ENCODE measurements at places on chromosomes 13 and 19.
A peak's percentile ranks its signal among the peaks of the same experiment; 100 is the strongest.

GRCh38 chr19:17977021-17977420 is 10.1 kb downstream of the KCNN1 start:
- DNase-seq = no peak

- no peak for DNase-seq
Measured at GRCh38 chr19:17332677-17333581, 1.7 kb downstream of the ANO8 start.

- no peak for DNase-seq
Measured at GRCh38 chr19:50669302-50670101, 20.3 kb downstream of the C19orf81 start.

DNA sequence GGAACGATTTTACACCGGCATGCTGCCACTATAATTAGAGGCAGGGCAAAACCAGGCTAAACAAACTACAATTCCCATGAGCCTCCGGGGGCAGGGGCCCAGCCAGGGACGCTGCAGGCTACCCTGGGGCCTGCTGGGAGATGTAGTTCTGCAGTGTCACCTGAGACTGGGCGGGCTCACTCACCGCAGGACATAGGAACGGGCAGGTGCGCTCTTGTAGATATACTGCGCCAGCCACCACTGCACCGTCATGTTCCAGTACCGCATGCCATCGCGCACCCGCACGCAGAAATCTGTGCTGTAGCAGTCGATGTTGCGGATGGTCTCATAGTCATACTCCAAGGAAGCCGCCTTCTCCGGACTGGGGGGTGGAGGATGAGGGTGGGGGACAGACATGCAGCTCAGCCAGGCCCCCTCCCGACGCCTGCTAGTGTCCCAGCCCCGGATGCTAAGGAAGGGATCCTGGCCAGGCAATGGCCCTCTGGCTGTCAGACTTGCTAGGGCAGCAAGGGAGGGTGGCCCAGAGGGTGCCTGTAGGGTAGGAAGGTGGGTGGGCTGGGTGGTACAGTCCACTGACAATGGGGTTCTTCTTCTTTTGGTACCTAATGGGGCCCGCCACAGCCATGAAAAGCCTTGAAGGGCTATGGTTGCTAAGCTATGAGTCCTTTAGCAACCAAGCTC is 5.8 kb upstream of the TMC4 start:
- no peak for DNase-seq

DNA sequence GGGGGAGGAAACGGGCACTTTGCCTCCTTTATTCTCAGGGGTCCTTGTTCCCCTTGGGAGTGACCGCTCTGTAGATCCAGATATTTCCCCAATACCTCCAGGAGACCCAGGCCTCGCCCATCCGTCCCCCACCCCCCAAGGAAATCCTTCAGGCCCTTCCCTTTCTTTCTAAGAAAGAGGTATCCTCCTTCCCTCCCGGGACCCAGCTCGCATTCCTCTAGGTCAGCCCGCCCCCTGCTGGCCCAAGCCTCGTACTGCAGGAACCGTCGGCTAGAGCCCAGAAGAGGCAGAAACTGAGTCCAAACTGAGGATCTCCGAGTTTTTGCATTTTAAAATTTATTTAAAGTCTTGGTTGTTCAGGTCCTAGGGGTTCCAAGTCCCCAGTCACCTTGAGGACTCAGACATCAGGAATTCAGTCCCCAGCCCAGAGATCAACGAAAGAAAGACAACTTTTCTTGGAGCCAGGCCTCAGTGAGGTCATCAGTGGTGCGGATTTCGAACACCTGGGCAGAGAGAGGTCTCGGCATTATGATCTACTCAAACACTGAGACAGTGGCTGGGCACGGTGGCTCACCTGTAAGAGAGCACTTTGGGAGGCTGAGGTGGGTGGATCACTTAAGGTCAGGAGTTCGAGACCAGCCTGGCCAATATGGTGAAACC is 7.5 kb upstream of the LRFN1 start:
- DNase-seq = no peak

DNA sequence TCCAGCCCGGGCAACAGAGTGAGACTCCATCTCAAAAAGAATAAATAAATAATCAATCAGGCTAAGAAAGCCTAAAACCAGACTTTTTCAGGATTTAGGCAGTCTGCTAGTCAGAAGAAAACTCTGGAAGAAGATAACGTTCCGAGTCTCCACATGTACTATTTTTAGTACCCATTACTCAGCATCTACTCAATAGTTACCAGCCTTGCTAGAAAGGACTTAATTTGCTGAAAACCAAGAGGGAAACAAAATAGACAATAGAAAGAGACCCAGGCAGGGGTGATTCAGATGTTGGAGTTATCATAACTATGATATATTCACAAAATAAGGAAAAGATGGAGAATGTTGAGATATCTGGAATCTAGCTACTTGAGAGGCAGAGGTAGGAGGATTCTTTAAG is 3.6 kb upstream of the LIN7B start:
- DNase-seq = no peak

DNA sequence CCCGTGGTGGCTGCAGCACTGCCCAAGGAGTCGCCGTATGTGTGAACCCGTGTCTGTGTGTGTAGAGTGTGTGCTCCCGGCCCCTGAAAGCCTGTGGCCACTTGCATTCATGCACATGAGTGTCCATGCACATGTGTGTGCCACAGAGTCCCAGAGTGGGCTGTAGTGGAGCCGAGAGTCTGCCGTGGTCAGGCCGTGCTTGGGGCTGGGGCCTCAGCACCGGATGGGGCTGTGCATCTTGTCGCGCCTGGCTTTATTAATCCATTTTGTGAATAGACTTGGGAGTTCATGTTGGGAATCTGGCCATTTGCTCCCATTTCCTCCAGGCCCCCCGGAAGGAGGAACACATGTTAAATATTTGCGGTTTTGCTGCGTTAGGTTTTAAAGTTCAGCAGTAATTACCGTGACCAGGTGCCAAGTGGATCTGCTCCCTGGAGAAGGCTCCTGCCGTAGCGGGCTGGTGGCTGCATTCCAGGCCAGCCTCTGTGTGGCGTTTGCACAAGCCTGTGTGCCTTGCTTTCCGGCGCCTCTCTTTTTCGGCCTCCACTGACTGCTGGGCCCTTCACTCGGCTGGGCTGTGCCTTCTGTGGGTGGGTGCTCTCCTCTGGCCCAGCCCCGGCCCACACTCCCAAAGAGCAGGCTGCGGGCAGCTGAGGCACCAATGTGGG is 69.2 kb upstream of the KCTD15 start:
- no peak for DNase-seq

GRCh38 chr13:110265682-110266430 is 41.1 kb downstream of the COL4A1 start:
- no peak for DNase-seq

GRCh38 chr19:58519087-58519354 is 589 bp downstream of the ZBTB45 start:
- DNase-seq = no peak

DNA sequence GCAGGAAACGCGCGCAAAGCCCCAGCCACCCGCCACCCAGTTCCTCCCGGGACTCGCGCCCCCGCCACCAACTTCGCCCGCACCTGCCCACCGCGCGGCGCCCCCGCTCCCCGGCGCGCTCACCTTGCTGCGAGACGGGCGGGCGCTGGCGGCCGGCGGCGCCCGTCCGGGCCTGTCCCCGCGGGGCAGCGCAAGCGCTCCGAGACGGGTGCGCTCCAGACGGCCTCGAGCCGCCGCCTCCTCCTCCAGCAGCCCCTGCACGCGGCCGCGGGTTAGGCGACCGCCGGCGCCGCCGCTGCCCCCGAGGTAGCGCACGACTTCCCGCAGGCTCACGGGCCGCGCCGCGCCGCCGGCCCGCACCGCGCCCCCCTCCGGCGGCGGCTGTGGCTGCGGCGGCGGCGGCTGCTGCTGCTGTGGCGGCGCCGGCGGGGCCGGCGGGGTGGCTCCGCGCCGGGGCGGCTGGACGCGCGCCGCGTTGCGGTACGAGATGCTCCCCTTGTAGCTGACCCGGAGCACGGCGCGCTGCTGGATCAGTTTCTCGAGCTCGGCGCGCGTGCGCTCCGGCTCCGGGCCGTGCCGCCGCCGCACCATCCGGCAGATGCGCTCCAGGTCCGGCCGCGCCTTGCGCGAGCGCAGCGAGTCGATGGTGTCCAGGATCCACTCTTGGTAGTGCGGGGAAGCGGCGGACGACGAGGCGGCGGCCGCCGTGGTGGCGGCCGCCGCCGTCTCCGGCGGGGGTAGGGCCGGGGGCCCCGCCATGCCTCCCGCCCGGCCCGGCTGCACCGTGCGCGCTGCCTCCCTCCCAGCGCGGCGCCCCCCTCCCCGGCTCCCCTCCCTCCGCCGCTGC is 666 bp downstream of the SAMD1 start:
- DNase-seq = no peak

DNA sequence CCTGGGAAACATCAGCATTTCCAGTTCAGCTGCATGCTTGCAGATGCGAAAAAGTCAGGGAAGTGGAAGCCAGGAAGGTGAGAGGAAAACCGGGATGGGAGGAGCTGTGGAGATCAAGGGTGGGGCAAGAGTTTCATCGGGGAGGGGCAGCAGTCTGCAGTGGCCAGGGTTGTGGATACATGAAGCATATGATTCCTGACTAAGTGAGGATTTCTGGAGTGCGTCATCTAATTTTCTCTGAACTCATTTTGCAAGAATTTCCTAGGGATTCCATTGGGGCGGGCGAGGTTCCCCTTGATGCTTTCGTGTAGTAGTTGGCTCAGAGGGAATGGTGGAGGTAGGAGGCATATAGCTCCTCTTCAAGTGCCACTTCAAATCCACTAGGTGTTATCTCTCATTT is 344.1 kb upstream of the TMTC4 start:
- DNase-seq = peak; percentile 47

DNA sequence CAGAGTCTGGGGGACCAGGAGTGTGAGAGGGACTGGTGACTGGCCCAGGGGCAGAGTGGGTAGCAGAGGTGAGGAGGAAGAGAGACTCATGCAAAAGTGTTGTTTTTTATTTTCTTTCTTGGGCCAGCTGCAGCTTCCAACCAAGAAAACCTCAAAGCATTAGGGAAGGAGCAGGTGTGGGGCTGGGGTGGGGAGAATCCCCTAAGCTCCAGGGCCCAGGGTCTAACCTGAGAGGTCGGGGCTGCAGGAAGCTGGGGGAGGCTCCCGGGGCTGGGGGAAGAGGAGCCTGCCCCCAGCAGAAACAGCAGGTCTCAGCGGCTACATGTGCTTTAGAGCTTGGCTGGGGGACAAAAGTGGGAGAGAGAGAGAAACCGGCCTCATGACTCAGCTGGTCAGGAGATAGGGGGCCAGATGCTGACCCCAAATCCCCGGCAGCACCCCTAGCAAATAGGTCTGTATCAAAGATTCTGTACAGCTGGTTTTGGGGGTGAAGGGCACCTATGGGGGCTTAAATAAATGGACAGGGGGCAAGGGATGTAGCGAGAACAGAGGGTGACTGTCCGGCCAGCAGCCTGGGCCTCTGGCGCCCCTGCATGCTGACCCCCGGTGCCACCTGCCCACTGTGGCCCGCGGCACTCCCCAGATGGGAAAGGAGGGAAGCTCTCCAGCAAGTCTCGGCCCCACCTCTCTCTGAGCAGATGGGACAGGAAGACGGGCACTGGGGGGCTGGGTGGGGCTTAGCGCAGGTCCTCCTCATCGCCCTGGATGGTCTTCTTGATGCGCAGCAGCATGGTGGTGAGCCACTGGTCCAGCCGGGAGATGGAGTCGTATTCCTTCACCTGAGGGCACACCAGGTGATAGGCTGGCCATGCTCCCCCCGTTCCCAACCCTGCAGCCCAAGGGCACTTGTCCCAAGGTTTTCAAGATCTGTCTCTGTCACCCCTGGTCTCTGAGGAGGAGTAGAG is 3.8 kb upstream of the KPTN start:
- DNase-seq = no peak

DNA sequence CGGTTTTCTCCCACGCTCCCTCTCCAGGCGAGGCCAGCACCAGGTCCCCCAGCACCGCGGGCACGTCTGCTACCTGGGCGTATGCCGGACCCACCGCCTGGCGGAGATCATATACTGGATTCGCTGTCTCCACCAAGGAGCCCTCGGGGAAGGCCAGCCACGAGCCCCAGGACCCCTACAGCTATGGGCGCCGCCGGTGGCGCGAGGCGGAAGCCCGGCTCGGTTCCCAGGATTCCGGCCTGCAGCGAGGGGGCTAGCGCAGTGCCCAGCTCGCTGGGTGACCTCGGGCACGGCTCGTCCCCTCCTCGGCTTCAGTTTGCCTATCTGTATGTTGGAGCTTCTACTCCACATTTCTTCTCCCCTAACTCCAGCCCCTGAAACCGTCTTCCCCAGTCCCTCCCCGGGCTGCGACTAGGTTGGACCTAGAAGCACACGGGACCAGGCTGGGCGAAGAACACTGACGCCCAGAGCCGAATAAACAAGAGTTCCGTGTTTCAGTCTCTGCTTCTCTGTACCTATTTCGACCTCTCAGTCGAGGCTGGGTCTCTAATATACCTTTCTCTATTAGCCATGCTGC is 749 bp upstream of the CPT1C start:
- no peak for DNase-seq

GRCh38 chr19:10516671-10517286 is 468 bp downstream of the S1PR5 start:
- peak; percentile 32 for DNase-seq

DNA sequence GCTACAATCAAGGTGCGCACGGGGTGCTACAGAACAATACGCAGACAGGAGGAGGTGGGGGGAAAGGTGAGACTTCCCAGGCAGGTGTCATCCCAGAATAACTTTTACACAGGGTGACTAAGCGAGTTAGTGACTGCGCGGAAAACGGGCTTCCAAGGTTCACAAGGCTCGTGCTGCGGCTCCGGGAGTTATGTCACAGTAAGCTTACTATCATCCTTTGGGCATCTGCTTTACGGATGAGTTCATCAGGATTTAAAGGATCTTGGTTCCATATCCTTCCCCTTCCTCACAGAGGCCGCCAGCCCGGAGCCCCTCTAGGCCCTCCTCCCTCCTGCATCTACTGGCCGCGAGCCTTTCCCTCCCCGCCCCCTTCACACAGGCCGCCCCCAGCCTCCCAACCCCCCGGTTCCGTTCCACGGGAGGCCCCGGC is 474 bp upstream of the IFT88 start:
- DNase-seq = peak; percentile 25

DNA sequence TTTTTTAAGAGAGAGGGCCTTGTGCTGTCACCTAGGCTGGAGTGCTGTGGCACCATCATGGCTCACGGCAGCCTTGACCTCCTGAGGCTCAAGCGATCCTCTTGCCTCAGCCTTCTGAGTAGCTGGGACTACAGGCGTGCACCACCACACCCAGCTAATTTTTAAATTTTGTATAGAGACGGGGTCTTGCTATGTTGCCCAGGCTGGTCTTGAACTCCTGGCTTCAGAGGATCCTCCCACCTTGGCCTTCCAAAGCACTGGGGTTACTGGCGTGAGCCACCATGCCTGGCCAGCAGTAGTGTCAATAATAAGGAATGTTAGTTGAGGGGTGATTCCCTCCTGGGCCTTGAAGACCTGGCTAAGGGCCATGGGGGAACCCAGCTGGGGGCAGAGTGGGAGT is 23.6 kb downstream of the MAST3 start:
- no peak for DNase-seq
